CD4-positive, alpha-beta T cell (primary cell): ENCODE measurements at places on chromosomes 11 and 22. TPM values are rescaled to one million over a fixed set of nuclear protein-coding genes. Genes with fewer than 3 reads are reported as not detected.
A peak's percentile ranks its signal among the peaks of the same experiment; 100 is the strongest.

Gene SYT8
- total RNA-seq, result not detected

Gene TMEM86A
- total RNA-seq, result 8.5 TPM

- DNase-seq, result peak; percentile 21
These were observed 32.9 kb downstream of the TST start for GRCh38 chr22:36986242-36986821.

Gene PLEKHA7
- 4.8 TPM for total RNA-seq

- no peak for DNase-seq
These were observed 6.5 kb downstream of the OOSP1 start for GRCh38 chr11:59944720-59945119.

DNA sequence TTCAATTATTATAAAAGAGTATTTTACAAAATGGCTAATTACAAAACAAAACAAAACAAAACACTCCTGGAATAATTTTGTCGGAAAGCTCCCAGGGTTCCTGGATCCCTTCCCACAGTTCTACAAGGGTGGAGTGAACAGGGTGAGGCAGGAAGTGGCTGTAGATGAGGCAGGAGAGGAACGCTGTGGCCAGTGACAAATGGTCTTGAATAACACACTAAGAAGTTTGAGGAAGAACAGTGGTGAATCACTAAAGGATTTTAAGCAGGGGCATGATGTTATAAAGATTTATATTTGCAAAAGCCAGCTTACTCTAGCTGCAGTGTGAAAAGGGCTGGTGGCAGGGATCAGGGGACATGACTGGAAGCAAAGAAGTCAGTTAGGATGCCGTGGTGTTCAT, 33.8 kb upstream of the APOA1 start:
- DNase-seq, result no peak

Gene OR51M1
- not detected for total RNA-seq

GRCh38 chr22:43000441-43001175, 14.3 kb downstream of the PACSIN2 start:
- no peak for DNase-seq

DNA sequence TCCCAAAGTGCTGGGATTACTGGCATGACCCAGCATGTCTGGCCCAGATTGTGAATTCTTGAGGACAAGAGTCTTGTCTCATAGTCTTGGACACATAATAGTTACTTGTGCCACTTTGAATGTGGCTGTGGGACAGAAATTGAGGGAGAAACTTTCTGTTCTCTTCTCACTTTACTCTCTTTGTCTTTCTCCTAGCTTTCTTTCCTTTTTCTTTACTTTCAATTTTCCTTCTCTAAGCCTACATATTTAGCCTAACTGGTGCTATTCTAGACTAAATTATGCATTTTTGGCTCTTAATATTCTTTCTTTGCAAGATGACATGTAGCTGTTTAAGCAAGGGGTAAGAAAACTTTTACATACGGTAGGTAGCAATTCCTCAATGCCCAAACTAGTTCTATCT, 33.2 kb downstream of the HORMAD2 start:
- DNase-seq, result no peak
